M059J (cell line): ENCODE measurements at places on chromosomes 6 and 20. TPM values are rescaled to one million over a fixed set of nuclear protein-coding genes. Genes with fewer than 3 reads are reported as not detected.
A peak's percentile ranks its signal among the peaks of the same experiment; 100 is the strongest.

- DNase-seq: peak; percentile 5
Observed at GRCh38 chr20:12243327-12243726, 325.6 kb downstream of the BTBD3 start.

- DNase-seq: no peak
Observed at GRCh38 chr20:36629719-36630681, 16.0 kb downstream of the SLA2 start.

DNA sequence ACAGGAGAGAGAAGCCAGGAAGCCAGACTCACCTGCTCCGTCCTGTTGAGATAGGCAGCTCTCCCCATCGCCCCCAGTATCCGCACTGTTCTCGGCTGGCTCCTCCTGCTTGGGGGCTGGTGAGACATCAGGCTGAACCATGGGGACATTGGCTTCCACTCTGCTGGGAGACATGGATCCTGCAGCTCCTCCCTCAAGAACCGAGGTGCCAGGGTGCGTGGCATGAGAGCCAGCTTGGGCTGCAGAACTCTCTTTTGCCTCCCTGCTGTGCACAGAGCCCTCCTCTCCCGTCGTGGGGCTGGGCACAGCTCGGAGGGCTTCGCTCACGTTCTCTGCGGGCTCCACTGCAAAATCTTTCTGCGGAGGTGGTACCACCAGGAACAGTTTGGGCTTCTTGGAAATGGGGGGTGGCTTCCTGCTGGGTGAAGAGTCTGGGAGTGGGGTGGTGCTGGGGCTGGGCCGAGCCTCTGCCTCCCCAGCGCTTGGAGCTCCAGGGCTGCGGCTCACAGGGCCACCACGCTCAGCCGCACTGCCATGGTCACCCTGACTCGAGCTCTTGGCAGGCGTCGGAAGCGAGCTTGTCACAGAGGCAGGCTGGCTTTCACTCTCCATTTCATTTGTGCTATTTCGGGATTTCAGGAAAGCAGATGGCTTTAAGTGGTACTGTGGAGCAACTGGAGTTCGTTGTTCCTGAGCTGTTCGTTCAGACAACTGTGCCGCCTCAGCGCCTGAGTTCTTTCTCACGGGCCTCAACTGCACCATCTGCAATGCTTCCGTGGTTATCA, 26.5 kb downstream of the HEBP2 start:
- no peak for DNase-seq

DNA sequence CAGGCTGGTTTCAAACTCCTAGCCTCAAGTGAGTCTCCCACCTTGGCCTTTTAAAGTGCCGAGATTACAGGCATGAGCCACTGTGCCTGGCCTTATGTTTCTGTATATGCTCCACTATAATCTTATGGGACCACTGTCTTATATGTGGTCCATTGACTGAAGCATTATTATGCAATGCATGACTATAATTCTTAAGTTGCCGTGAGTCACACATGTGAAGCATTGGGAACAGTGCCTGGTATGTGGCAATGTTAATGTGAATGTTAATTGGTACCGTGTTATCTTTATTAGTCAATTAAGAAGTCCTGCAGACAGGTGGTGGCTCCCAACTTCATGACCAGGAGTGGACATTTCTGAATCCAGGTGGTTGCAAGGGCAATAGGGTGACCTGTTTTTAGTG, 14.7 kb upstream of the ASXL1 start:
- DNase-seq: peak; percentile 91

DNA sequence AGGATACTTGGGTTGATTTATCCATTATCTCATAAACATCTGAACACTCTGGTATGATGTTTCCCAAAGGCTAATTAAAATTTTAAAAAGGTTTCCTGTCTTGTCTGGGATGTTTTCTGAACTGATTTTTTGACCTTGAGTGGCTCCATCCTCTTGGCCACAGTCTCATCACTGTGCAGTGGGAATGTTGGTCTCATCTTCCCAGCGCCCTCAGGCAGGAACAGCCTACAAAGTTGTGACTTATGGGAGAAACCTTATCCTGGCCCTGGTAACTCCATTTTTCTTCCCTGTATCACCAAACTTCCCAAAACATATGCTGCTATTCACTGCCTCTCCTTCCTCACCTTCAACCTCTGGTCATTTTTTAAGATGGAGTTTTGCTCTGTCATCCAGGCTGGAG, 6.8 kb upstream of the BPIFA3 start:
- no peak for DNase-seq

DNA sequence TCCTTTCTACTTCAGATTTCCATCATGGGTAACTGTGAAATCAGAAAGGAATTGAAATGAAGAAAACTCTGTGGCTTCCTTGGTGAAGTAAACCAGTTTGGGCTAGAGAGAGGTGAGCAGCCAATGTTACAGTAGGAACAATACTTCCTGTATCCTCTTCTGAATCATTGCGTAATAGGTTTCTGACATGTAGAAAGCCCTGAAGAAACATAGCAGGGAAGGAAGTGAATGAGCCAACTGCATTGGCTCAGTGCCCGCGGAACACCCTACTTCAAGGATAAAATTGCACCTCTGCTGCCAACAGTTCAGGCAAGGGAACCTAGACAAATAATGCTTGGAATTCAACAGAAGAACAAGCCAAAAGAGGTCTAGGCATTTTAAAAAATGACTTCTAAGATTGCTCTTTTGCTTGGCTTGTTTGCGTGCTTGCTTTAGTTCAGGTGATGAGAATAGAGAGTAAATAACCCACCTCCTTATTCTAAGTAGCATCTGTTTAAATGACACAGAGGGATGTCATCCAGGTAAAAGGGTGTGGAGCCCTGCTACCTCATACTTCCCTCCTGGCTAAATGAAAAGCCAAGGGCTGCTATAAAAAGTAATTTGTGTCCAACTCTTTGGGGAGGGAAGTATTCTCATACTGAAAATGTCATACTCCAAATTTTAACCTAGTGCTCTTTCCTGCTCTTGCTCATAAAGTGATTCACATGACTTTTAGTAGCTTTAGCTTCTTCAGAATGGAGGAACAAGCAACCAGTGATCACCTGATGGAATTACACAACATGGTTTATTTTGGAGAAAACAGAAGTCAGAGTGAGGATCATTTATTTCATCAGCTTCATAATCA, 30.0 kb upstream of the AKIRIN2 start:
- peak; percentile 92 for DNase-seq

- no peak for DNase-seq
Observed at GRCh38 chr6:92756912-92757311, 662.4 kb downstream of the EPHA7 start.

- no peak for DNase-seq
Observed at GRCh38 chr20:50554694-50555579, 44.8 kb downstream of the PTPN1 start.

GRCh38 chr6:15491986-15492269, 170.9 kb downstream of the DTNBP1 start:
- DNase-seq: no peak

GRCh38 chr20:5265662-5265985, 51.1 kb downstream of the PROKR2 start:
- DNase-seq: no peak

DNA sequence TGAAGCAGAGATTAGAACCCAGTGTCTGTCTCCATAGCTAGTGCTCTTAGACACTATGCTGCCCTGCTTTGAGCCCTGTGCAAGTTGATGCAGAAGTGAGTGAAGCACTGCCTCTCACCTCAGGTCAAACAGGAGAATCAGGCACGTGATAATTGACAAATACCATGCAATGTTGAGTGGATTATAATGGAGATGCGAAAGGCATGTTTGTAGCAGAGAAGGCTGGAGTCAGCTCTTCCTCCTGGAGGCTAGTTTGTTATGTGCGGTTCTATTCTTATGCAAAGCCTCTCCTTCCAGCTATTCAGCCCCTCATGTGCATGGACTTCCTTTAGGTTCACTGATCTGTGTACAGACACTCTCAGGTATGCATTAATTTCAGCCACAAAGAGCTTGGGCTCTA, 108.5 kb downstream of the MANEA start:
- no peak for DNase-seq

GRCh38 chr6:79813143-79813850, 134.1 kb downstream of the ELOVL4 start:
- no peak for DNase-seq

- peak; percentile 34 for DNase-seq
Observed at GRCh38 chr6:113640051-113640450, 217.1 kb upstream of the MARCKS start.

- DNase-seq: no peak
Observed at GRCh38 chr6:158758941-158759479, 60.2 kb downstream of the EZR start.

DNA sequence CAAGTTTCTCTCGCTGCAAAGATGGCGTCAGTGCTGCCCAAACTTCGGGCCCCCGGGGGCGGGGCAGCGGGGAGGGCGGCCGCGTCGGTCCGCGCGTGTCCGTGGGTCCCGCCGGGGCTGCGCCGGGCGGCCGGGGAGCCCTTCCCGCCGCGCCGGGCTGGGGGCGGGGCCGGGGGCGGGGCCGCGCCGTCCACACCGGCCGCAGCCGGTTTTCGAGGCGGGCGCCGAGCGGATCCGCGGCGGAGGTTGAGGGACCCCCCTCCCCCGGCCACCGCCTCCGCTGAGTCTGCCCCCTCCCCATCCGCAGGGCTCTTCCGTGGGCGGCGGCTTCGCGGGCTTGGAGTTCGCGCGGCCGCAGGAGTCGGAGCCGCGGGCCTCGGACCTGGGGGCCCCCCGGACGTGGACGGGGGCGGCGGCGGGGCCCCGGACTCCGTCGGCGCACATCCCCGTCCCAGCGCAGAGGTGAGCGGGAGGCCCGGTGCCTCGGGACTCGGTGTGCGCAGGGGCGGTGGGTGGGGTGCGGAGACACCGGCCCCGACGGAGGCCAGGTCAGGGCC, 572 bp downstream of the SLC2A4RG start:
- DNase-seq: peak; percentile 50

- no peak for DNase-seq
Observed at GRCh38 chr20:46823271-46823751, 71.3 kb upstream of the EYA2 start.

DNA sequence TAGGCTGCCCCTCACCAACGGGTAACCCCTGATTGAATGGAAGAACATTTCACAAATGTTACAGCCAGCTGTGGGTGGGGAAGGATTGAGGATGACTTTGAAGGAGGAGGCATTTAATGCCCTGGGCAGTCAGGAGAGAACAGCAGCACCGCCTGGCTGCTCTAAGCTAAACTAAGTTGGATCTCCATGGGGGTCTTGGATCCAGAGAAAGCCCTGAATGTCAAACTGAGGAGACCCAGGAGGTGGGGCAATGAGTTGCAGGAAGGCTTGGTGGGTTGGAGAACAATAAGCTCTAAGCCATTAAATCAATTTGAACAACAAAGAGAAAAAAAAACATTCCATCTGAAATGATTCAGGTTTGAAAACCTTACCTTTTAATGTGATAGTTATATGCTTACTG, 35.4 kb downstream of the TMX4 start:
- no peak for DNase-seq

DNA sequence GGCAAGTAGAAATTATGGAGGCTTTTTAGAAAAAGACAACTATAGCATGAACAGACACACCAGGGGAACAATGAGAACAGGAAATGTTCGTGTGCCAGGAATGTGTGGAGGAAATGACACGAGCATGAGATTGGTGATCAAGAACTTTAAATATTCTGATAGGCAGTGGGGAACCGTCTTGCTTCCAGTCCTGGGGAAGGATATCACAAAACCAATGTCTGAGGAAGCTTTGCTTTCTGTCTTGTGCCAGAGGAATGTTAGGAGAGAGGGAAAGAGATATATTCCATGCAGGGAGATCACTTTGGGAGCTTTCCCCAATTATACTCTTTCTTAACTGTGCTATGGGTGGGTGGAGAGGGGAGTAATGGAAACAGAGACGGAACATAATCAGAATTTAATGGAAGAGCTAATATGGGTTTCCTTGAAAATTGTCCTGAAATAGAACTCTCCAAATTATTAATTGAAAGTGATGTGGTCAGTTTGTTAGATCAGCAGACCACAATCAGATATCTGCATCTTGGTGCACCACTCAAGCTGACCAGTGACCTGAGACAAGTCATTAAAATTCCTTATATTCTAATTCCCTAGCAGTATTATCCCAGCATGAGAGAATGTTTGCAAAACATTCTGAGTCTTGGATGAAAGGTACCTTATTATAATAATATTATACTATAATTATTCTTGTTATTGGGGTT, 178.2 kb downstream of the SOX4 start:
- peak; percentile 17 for DNase-seq

- DNase-seq: no peak
Observed at GRCh38 chr20:62111148-62111547, 11.1 kb upstream of the LSM14B start.

- DNase-seq: no peak
Observed at GRCh38 chr20:33667245-33667675, 517 bp downstream of the ACTL10 start.

DNA sequence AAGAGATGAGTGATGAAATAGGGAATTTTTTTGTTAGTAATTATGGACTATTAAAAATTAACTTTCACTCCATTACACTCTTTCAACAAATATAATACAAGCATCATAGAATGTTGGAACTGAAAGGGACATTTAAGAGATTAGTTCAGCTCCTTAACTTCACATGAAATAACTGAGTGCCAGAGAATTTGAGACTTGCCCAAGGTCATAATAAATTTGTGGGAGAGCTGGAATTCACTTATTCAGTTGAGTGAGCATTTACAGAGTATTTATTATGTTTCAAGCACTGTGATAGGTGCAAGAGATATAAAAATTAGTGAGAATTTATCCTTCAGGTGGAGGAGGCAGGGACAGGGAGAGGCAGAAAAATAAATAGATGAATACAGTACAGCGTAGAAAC, 154.6 kb downstream of the KCNQ5 start:
- DNase-seq: peak; percentile 69

GRCh38 chr20:62598761-62599194, 43.5 kb upstream of the SLCO4A1 start:
- no peak for DNase-seq

- DNase-seq: peak; percentile 69
Observed at GRCh38 chr20:11431621-11432020, 486.1 kb upstream of the BTBD3 start.

DNA sequence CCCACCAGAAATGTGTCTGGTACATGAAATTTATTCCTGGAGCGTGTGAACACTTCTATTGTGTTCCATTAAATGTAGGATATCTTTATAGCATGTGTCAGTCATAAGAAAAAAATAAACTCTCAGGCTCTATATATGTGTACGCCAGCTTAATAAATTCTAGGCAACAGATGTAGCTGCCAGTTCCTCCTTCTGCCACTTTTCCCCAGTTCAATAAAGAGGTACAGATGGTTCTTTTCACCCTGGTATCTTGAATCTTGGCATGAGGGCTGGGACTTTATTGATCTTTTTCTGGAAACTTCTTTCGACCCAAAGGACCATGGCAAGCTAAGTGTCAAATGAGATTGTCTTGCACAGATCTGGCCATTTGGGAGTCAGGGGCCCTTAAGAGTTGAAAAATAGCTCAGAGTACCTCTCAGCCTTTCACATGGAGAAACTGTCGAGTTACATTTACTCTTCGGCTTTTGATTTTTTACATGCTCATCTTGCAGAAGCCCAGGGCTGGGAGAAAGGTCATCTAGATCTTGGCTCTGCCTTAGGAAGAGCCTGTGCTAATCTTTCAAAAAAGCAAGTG, 240.9 kb downstream of the DOK5 start:
- DNase-seq: no peak

GRCh38 chr6:2579241-2579761, 171.4 kb downstream of the MYLK4 start:
- DNase-seq: peak; percentile 17

The PPP1R18 gene
- 100 and 139 TPM in 2 replicates for total RNA-seq

The CENPB gene
- total RNA-seq: 80.2 and 161 TPM in 2 replicates

The TMEM74B gene
- total RNA-seq: 0.34 TPM in 2 replicates

The SLA2 gene
- 0.02 TPM in 1 of 2 replicates, not detected in the other for total RNA-seq

The STMND1 gene
- total RNA-seq: not detected in 2 replicates

The CD93 gene
- total RNA-seq: 0.96 and 1.5 TPM in 2 replicates

The PRSS35 gene
- 0.25 and 0.49 TPM in 2 replicates for total RNA-seq

The TOX2 gene
- 6.1 and 8.4 TPM in 2 replicates for total RNA-seq

The BIRC7 gene
- not detected in 2 replicates for total RNA-seq

The TP53TG5 gene
- not detected in 2 replicates for total RNA-seq

The MTO1 gene
- total RNA-seq: 14.4 and 17.8 TPM in 2 replicates

The EEF1A1 gene
- total RNA-seq: 4,897 and 5,853 TPM in 2 replicates
